ENCODE measurements at places on chromosomes 5 and 9.

GRCh38 chr9:77277719-77278118 is 100.4 kb downstream of the VPS13A start:
- DNase-seq: no peak

DNA sequence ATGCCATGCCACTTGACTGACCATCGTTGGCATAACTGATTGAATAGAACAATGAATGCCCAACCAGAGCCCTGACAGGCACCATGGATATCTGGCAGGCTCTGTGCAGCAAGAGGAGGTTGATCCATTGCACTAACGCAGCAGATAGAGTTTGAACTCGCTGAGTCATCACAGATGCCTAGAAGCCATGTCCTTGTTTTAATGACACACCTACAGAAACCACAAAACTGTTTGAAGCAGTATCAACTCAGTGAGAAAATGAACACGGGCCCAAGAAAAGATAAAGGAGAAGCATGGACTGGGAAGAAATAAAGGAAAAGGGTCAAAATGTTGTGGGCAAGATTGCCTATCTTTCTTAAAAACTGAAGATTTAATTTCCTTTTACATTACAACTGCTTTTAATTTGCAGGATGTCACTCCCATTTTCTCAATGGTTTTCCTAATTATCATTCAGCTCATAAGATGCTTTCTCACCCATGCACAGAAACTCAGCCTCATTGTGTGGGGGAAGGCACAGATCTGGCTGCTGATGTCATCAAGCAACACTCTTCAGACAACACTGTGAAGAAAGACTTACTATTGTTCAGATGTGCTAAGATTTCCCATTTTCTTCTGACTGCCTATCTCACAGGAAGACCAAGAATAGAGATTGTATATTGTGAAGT is 129.0 kb downstream of the PIK3R1 start:
- peak; percentile 17 for DNase-seq

GRCh38 chr9:113858282-113858681 is 17.8 kb upstream of the ZNF618 start:
- no peak for DNase-seq

DNA sequence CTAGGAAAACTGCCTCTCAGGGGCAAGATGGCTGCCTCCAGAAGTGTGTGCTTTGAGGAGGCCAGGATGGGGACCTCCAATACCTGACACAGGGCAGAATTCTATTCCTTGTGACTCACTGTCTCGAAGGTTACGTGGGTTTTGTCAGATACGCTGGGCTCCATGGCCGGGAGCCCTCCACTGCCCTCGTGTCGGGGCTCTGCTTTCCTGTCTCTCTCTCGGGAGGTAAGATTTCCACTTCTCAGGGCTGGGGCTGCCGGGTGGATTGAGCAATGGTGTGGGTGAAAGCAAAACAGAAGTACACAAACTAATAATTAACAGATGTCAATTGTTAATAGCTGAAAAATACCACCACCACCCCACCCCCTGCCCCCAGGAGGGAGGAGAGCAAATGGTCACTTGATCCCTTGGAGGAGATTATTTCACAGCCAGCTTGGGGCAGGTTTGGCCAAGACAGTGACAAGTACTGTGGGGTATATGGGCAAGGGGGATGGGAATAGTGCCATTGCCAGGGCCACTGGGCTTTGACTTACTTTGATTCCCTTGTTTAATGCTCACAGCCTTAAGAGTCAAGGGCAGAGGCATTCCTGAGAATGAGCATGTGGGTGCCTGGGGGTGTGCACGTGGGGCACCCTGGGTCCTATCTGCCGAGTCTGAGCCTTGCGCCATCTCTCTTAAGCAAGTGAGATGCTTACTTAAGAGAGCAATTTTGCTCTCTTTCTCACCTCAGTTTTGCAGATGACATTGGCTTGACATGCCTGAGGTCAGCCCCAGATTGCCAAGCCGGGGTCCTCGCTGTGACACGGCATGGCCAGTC is 28.8 kb upstream of the DAB2IP start:
- no peak for DNase-seq

DNA sequence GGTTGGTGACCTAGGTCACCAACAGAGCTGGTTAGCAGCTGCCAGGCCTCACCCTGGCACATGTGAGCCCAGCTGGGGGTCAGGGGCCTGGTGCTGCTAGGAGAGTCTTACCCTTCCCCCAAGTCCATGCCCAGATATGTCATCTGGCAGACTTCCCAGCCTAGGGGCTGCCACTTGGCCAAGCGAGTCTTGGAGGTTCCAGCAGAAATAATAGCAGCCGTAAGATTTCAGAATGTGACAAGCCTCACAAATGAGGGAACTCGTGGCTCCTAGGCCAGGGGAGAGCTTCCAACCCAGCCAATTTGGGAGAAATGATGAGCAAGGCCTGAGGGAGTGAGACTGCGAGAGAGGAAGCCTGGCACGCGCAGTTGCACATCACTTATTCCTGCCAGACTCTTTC is 11.1 kb downstream of the URM1 start:
- DNase-seq: no peak

DNA sequence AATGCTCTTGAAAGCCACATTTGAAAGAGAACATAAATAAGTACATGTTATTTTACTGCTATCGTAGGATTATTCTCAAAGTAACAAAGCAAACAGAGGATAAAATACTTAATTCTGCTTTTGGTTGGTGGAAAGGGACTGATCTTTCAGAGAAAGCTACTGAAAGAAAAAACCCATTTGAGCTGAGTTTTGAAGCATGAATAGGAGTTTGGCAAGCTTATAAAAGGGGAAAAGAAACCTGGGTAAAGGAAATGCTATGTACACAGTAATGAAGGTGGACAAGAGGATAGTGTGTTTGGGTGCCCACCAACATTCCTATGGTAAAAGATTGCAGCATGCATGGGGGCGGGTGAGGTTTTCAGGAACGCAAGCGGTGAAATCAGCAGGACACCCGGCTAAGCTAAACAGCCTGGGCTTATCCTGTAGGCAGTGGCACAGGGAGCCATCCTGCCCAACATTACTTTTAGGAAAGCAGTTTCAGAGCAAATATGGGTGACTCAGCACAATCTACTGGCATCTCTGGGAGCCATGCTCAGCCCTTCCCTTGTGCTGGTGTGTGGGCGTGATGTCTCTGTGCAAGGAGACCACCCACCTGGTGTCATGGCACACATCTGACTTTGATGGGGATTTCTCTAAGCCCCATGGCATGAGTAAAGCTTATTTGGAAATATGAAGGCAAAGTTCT is 673.9 kb upstream of the KLF4 start:
- no peak for DNase-seq

All from stimulated activated CD4-positive, alpha-beta T cell treated with anti-CD3 and anti-CD28 coated beads, Interleukin-15, amount 100 ng/mL, for 48 hours (primary cell).